T-helper 9 cell (primary cell): ENCODE measurements at places on chromosomes 1 and 21.
A peak's percentile ranks its signal among the peaks of the same experiment; 100 is the strongest.

DNA sequence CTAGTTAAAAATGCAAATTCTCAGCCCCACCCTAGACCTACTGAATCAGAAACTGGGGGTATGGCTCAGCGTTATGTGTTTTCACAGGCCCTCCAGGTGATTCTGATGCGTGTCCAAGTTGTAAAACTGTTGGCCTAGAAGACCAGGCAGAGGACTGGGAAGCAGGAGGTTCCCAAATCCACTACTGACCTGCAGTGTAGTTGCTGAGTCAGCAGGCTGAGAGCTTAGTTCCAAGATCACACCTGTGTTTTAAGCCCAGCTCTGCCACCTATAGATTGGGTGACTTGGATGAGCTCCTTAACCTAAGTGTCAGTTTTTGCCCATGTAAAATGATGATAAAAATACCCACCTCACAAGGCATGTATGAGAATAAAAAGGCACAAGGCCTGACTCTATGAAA lies 4.1 kb downstream of the GRHL3 start:
- no peak for DNase-seq

DNA sequence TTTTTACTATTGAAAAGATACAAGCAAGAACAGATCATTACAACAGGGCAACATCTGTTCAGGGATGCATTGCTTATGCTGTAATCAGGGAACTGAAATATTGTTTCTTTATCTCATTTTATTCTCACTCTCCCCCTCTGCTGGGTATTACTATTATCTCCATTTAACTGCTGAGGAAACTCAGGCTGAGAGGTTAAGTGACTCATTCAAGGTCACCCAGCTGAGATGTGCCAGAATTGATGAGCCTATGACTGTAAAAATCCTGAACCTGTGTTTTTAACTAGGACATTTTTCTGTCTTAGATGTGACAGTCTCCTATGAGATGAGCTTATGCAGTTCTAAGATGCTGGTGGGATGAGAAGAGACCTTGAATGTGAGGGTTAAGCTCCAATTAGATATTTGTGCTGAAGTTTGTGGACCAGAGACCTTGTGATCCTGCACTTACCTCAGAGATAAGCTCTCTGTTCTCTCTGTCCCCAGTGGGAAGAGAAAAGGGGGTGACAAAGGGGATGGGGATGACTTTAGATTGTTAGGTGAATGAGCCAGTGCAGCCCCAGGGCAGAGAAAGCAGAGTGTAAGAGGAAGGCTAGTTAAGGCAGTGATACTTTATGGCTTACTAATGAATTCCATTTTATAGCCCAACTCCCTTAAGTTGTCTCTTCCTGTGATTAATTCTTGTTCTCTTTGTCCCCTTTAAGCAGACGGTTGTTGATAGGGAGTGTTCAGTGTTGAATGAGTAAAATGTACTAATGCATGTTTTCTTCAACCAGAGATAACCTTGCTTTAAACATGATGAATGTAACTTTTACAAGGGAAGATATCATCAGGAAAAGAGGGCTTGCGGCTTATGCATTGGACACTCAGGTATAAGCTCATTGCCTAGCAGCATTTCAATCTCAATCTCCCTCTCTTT lies 111.4 kb downstream of the HLX start:
- no peak for DNase-seq

- no peak for DNase-seq
These were observed 4.5 kb downstream of the PLXNA2 start for GRCh38 chr1:208239473-208240381.

GRCh38 chr1:238982736-238983135 lies 403.6 kb upstream of the CHRM3 start:
- no peak for DNase-seq

GRCh38 chr1:79090985-79091384 lies 84.5 kb upstream of the ADGRL4 start:
- DNase-seq, result no peak

DNA sequence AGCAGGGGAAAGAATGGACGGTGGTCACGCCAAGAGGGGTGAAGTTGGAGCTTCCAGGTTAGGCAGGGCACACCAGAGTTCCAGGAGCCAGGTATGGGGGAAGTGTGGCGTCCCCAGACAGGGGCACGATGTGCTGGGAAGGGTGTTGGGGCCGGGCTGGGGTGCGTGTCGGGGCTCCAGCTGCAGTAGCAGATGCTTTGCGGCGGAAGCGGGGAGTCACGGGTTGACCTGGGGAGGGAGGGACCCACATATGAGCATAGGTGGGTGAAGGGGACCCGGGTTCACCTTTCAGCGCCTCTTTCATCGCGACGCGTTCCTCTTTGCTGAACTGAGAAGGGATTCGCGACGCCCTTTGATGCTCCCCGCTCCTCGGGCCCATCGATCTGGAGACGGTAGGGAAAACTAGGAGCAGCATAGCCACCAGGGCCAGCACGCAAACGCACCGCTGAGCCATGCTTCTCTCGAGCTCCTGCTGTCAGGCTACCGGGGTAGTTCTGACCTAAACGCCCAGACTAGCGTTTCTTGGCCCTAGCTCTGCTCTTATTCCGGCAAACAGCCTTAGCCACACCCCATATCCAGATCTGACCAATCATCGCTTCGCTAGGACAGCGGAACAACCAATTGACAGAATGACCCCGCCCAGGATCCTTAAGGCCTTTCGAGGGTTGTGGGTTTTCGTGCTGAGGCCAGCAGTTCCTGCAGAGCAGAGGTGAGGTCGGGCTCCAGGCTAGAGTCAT lies at the start of gene PM20D1:
Gene PM20D1 (minus strand): TSS at position 514 of the 737 bp plus-strand sequence. CDS start 60 bp downstream, at position 454.
- peak; percentile 51 for DNase-seq

DNA sequence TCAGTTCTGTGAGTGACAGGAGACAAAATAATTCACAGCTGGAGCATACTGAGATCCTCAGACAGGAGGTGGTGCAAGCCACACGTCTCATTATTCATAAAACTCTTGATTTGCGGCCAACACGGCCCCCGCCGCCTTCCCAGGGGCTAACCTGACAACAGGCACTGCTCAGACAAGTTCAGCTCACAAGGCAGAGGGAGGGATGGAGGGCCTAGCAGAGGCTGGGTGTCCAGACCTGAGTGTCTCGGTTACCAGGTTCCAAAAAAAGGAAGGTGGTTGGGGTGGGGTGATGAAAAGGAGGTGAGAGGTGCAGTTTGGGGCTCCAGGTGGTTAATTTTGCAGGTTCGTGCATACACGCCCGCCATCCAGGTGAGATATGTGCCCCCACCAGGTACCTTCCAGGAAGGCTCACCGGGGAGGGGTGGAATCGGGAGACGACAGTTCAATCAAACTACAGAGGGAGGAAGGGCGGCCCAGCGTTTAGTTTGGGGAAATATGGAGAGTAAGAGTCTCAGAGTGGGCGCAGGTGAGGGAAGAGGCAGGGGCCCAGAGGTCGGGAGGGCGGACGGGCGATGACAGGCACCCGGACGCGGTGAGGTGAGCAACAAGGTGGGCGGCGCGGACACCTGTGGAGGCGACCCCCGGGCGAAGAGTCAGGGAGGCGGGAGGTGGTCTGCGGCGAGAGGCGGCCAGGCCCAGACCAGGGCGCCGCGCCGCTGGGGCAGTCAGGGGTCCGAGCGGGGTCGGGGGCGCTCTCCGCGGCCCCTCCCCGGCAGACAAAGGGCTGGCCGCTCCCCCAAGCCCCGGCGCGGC lies 629 bp downstream of the CTNNBIP1 start:
- DNase-seq, result peak; percentile 21

- no peak for DNase-seq
These were observed 96.5 kb upstream of the CAMK1G start for GRCh38 chr1:209486861-209487593.
